ENCODE measurements at places on chromosomes 5 and 9.
A peak's percentile ranks its signal among the peaks of the same experiment; 100 is the strongest.

GRCh38 chr5:157944077-157944633 lies 85.2 kb upstream of the CLINT1 start:
- H3K36me3 ChIP-seq = no peaks in the 10 kb centered on the region
- H3K27me3 ChIP-seq = no peaks in the 10 kb centered on the region
- H3K4me1 ChIP-seq = peaks cover 11% of the 10 kb centered on the region
- H3K27ac ChIP-seq = no peak overlapping the region
- DNase-seq = no peak

DNA sequence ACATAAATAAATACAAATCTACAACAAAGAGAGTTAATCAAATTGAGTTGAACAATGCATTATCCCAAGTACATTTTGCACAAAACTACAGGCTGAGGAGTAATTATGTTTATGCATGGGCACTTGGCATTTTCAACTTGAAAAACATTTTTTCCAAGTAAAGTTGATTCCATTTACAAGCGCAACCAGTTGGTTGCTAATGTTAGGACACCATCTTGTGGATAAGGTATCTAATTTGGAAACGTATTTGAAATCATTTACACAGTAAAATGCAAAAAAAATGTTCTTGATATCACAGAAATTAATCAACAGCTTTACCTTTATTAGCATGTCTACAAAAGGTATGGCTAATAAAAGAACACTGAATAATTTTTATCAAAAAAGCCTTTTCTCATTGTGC lies 18.8 kb downstream of the FTMT start:
- no peak overlapping the region for H3K4me3 ChIP-seq
- DNase-seq = no peak
- peaks cover 25% of the 10 kb centered on the region for H3K27me3 ChIP-seq
- peaks cover 2% of the 10 kb centered on the region for H3K4me1 ChIP-seq
- H3K36me3 ChIP-seq = no peaks in the 10 kb centered on the region

DNA sequence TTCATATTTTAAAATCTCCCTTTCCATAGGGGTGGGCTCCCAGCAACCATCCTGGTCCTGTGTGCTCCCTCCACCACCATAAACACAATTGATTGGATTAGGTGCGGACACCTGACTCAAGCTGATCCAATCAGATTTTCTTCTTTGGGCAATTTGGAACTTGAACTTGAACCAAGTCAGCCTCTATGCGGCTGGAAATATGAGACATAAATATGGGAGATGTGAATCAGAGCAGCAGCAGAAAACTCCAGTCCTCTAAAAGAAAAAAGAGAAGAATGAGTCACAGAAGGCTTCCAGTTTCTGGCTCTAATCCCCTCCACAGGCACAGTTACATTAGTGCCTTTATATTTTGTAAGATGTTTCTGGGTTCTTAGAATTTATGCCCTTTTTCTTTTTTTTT lies 306.6 kb downstream of the MLLT3 start:
- no peak overlapping the region for H3K27ac ChIP-seq
- no peak for DNase-seq
- H3K4me3 ChIP-seq = no peak overlapping the region
- no peaks in the 10 kb centered on the region for H3K36me3 ChIP-seq
- H3K4me1 ChIP-seq = peaks cover 41% of the 10 kb centered on the region

DNA sequence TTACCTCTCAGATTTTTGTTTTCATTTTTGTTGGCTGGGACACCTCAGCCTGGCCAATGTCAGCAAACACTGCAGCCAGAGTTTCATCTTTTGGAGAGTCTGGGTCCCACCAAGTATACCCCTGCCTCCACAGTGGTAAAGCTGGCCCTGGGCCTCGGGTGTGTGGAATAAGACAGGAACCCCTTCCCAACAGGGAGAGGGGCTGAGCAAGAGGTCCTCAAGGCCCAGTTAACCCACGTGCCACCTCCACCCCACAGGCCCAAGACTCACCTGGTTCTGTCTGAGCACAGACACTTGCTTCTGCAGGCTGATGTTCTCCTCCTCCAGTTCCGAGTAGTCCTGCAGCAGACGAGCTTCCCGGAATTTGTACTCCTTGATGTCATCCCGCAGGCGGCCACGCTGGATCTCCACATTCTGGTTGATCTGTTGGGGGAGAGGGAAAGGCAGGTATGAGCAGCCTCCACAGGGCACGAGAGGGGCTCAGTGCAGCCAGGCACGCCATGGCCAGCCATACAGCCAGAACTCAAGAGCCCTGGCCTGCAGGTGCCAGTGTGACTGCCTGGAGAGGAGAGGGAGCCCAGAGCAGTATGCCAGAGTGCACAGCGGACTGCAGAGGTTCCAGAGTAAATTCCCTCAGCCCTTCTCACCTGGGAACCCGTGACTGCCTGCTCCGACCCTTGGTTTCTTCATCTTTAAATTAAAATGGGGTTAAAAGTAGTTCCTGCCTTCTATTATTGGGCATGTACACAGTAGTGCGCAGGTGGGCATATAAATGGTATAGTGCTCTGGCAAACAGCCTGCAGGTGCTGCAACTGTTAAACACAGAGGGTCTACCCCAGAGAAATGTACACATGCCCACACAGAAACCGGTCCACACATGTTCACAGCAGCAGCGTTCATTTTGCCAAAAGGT lies 42.0 kb downstream of the BICD2 start:
- H3K36me3 ChIP-seq = peaks cover 25% of the 10 kb centered on the region
- no peak overlapping the region for H3K27ac ChIP-seq
- no peaks in the 10 kb centered on the region for H3K27me3 ChIP-seq
- DNase-seq = peak; percentile 78
- peaks cover 10% of the 10 kb centered on the region for H3K4me1 ChIP-seq

GRCh38 chr5:162052676-162053075 lies 14.9 kb upstream of the GABRG2 start:
- no peaks in the 10 kb centered on the region for H3K27me3 ChIP-seq
- no peak for DNase-seq
- no peak overlapping the region for H3K4me3 ChIP-seq
- no peaks in the 10 kb centered on the region for H3K4me1 ChIP-seq

GRCh38 chr5:109186759-109187158 lies 223.0 kb downstream of the PJA2 start:
- no peaks in the 10 kb centered on the region for H3K27me3 ChIP-seq
- H3K4me1 ChIP-seq = peaks cover 8% of the 10 kb centered on the region
- DNase-seq = no peak

GRCh38 chr5:68258531-68258930 lies 43.0 kb downstream of the PIK3R1 start:
- H3K27ac ChIP-seq = no peak overlapping the region
- peaks cover 27% of the 10 kb centered on the region for H3K4me1 ChIP-seq
- no peak overlapping the region for H3K4me3 ChIP-seq
- no peak for DNase-seq
- peaks cover 6% of the 10 kb centered on the region for H3K36me3 ChIP-seq

DNA sequence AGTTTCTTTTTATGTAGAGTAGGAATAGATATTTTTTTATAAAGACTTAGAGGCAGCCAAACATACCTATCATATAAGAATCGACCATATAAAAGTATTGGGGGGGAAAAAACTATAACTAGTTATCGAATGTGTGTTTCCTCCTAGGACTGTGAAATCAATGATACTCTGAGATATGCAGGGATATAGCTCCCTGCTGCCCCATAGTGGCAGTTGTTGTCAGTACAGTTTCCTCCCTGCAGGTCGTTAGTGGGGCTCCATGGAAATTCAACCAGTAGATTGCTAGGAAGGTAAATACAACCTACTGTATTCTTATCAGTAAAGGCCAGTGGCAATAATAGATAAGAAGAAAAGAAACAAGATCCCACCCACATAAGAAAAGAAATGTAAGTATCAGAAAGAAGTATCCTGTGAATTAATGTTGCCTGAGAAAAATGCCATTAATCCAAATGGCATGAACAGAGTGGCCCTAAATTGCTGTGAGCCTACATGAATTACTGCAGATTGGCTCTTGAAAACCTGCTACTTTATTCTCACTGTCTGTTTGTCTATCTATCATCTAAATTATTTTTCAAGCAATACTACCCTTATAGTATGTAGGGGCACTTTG lies 136.9 kb upstream of the FBN2 start:
- H3K4me3 ChIP-seq = no peak overlapping the region
- peak; percentile 88 for DNase-seq
- no peaks in the 10 kb centered on the region for H3K27me3 ChIP-seq
- H3K36me3 ChIP-seq = peaks cover 1% of the 10 kb centered on the region
- no peak overlapping the region for H3K27ac ChIP-seq
- H3K4me1 ChIP-seq = peaks cover 34% of the 10 kb centered on the region

GRCh38 chr9:34590381-34591247 lies 1.1 kb upstream of the CNTFR start:
- H3K4me3 ChIP-seq = peak overlapping the region; percentile 66
- H3K27ac ChIP-seq = no peak overlapping the region
- peaks cover 65% of the 10 kb centered on the region for H3K27me3 ChIP-seq
- H3K36me3 ChIP-seq = no peaks in the 10 kb centered on the region
- no peak for DNase-seq
- peaks cover 31% of the 10 kb centered on the region for H3K4me1 ChIP-seq

DNA sequence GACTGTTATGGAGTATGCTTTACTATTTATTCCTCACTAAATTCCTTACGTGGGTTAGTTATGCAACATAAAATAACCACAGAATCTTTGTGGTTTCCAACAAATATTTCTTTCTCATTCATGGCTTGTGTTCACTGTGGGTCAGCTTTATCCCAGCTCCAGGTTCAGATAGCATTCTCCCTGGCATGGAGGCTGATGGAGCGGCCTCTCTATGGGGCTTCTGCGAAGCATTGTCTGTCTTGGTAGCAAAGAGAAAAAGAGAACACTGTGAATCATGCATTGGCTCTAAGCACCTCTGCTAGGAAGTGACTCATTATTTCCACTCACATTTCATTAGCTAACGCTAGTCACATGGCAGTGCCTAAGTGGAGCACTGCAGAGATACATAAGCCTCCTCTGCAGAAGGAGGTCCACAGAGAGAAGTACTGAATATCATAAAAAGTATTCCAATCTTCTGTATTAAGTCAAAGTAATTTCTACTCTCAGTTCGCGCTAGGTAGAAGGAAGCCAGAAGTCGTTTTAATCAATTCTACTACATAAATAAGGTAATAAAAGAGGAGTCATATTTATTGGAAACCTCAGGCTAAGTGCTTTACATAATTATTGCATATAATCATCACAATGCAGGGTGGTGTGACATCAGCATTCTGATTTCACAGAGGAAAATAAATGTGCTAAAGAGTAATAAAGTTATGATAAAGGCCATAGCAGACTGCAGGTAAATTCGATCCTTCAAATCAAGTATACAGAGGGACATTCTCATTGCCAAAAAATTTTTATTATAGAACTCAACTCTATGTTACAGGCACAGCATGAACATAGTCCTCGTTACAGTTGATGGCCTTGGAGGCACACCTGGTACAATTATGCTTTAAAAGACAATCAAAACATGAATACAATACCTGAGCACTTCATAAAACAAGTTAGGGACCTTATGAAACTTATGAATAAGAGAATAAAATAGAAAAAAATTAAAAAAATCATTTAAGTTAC lies 531.1 kb downstream of the CETN3 start:
- H3K27ac ChIP-seq = peak overlapping the region; percentile 76
- no peak for DNase-seq
- H3K36me3 ChIP-seq = no peaks in the 10 kb centered on the region

- H3K4me1 ChIP-seq = peaks cover 41% of the 10 kb centered on the region
- no peak for DNase-seq
- no peak overlapping the region for H3K4me3 ChIP-seq
- H3K36me3 ChIP-seq = no peaks in the 10 kb centered on the region
Measured at GRCh38 chr9:37990404-37991015, 78.5 kb downstream of the SHB start.

DNA sequence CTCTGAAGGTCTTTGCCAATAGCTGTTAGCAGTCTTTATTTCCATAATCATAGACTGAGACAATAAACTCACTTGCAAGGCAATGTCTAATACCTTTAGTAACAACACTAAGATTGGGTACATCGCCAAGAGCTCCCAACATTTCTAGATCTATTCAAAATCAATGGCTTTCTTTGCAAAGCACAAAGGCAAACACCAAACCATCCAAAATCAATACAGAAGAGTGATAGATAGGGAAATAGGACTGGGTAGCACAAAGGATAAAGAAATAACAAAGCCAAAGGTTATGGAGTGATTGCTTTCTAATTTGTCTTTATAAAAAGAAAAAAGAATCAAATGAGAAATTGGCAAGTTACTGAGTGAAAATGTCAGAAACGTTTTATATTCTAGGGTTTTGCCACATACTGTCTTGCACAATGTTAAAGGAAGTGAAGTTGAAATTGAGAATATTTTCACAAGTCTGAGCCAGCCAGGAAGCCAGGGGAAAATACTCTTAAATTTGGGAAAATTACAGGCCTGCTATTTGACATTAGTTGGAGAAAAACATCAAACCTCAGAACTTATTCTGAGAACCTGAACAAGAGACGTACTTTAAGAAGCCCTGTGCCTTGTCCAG lies 53.3 kb upstream of the LHFPL2 start:
- peaks cover 39% of the 10 kb centered on the region for H3K4me1 ChIP-seq
- no peak for DNase-seq
- no peaks in the 10 kb centered on the region for H3K27me3 ChIP-seq
- H3K27ac ChIP-seq = peak overlapping the region; percentile 43
- H3K4me3 ChIP-seq = no peak overlapping the region

DNA sequence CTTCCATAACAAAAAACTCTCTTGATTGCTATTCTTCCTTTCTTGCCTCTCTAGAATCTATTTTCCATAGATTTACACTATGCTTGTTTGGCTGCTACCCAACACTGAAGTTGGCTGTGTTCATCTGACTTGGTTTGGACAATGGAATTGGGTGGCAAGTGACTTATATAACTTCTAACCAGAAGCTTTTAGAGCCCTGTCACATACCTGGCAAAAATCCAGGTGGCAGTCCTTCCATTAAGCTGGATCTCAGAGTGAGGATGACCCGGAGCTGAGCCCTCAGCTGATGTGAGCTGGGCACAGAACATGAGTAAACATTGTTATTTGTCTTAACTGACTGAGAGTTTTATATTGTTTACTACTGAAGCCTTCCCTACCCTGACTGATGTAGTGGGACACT lies 225.7 kb downstream of the TLR4 start:
- H3K27ac ChIP-seq = no peak overlapping the region
- no peak overlapping the region for H3K4me3 ChIP-seq
- no peak for DNase-seq
- H3K27me3 ChIP-seq = no peaks in the 10 kb centered on the region
- H3K4me1 ChIP-seq = no peaks in the 10 kb centered on the region
- H3K36me3 ChIP-seq = no peaks in the 10 kb centered on the region

- peaks cover 68% of the 10 kb centered on the region for H3K27me3 ChIP-seq
- no peak for DNase-seq
- no peak overlapping the region for H3K27ac ChIP-seq
- H3K4me1 ChIP-seq = peaks cover 2% of the 10 kb centered on the region
Measured at GRCh38 chr5:141810702-141811101, 67.5 kb downstream of the PCDH1 start.

GRCh38 chr5:148290271-148291195 lies 21.7 kb upstream of the SPINK7 start:
- no peaks in the 10 kb centered on the region for H3K36me3 ChIP-seq
- no peak for DNase-seq
- H3K27me3 ChIP-seq = peaks cover 36% of the 10 kb centered on the region
- H3K4me3 ChIP-seq = no peak overlapping the region
- H3K27ac ChIP-seq = no peak overlapping the region
- H3K4me1 ChIP-seq = no peaks in the 10 kb centered on the region

- H3K27ac ChIP-seq = no peak overlapping the region
- H3K4me1 ChIP-seq = peaks cover 11% of the 10 kb centered on the region
- no peaks in the 10 kb centered on the region for H3K27me3 ChIP-seq
Measured at GRCh38 chr5:143165049-143165880, 238.2 kb downstream of the NR3C1 start.
